ENCODE measurements at places on chromosomes 4 and X.
A peak's percentile ranks its signal among the peaks of the same experiment; 100 is the strongest.

DNA sequence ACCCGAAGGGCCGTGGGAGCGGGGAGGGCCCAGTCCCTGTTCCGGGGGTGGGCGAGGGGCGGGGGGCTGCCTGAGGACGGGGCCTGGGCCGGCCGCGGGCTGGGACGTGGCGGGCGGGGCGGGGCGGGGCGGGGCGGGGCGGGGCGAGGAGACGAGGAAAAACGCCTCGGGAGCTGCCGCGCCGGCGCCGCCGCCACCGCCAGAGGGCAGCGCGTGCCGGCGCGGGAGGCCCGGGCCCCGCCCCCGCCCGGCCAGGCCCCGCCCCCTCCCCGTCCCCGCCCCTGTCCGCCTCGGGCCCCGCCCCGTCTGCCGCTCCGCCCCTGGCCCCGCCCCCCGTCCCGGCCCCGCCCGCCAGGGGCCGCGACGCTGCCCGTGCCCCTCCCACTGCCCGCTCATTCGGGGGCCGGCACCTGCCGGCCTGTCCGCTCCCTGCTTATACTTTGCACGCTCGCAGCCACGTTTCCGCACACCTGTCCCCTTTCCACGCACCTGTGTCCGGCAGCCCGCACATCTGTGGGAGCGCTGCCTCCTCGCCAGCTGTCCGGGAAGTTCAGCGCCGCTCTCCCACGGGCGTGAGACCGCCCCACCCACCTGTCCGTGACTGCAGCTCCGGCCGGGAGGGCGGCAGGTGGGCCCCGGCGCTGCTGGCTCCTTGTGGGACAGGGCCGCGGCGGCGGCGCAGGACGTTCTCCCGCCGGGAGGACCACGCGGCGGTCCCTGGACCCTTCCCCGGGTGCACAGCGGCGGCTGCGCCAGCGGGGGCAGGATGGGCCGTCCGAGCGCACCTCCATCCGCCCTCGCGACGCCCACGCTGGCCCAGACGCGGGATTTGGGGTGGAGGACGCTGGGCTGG is 1.7 kb upstream of the FGFRL1 start:
- peak; percentile 75 for DNase-seq

DNA sequence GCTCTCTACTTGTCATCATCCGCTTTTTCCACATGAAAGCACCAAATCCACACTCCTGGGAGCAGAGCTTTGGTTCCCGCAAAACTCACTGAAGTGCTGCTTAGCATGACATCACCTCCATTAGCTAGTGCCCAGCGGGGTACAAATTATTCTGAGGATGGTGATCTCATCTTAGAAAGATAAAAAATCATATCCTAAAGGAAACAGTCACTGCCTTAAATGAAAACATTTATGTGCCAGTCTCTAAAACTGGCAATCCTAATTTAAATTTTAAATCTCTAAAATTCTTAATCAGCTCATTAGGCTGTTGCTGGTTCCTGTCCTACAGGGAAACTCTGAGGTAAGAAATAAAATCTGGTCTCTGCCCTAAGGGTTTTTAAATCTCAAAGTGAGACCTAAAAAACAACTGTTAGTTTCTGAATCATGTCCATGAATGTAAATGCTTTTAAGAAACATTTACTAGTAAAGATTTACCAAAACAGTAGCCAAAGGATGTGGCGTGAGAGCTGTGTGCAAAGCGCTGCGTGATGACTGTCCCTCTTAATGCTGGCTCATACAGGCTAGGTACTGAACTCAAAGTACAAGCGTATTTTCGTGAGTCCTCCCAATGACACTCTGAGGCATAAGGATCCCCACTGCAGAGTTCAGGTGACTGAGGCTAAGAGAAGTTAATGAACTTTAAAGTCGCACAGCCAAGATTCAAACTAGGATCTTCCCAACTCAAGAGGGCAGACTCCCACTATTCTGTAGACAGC is 4.5 kb downstream of the CASP3 start:
- no peak for DNase-seq

DNA sequence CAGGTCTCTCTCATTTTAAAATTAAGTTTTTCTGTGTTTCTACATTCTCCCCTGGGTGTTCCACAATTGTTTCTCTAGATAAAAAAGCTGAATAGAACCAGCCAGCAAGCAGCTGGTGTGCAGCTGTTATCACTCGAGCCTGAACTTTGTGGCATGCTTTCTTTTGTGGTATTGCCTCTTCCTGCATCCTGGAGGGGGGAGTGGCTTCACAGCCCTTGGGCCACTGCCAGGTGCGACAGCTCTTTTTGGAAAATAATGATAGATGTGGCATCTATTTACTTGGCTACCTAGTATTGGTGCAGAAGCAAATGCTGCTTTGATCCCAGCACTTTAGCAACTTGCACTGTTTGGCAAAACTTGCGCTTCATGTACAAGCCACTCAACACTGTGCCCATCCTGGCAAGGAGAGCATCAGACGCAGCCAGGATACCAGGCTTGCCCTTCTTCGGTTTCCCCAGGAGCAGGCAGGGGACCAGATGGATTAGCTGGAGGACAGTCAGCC is 69.4 kb downstream of the HMGB2 start:
- DNase-seq, result no peak

- DNase-seq, result no peak
Measured at GRCh38 chr4:157576671-157577217, 356.2 kb downstream of the GRIA2 start.

DNA sequence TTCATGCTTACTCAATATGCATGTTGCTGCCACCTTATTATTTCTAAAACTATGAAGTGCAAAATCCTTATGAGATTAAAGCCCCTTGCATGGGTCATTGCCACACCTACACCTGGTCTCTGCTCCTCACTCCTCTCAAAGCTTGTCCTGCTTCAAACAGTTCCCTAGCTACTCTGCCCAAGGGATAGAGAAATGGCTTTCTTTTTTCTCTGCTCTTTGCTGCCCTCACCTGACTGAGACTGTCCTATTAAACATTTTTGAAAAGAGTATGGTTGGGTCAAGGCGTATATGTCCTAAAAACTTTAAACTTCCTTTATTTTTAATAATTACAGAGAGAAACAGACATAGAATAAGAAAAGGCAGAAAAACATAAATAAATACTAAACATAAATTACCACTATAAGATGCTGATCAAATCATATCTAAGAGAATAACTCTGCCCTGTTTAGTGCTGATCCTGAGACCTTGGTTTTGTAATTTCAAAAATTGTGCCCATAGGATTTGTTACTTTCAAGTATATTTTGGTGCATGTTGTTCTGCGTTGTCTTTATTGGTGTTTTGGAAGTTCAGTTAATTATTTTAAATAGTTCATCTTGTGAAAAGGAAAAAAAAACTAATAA is 704.9 kb upstream of the PABPC4L start:
- no peak for DNase-seq

DNA sequence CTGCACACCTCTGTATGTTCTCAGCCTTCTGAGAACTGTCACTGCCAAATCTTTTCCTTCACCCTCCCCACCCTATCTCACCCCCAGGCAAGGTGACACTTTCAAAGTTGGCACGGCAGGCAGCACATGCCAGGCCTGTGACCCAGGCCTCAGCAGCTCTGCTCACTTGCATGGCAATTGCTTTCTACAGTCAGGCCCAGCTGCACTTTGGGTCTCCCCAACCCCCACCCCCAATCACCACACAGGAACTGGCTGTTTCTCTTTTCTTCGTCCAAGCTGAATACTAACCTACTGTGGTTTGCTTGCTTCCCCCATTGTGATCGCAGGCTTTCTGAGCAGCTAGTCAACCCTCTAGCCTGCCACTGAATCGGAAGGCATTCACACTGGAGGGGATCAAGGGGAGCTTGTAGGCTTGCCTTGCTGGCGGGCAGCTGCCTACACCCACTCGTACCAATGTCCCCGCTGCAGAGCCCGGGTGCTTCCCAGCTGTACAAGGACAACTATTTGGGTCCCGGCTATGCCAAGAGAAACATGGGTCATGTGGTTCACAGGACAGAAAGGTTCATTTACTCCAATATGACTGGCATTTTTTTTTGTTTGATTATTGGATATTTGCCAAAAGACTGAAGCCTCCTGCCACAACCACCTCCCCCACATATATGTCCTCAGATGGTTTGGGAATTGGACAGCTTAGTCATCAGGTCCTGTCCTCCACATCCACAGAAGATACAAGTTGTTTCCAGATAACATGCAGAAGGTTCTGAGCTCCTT is 28.1 kb downstream of the SLC25A43 start:
- no peak for DNase-seq

- no peak for DNase-seq
Measured at GRCh38 chrX:80747832-80748231, 61.8 kb downstream of the BRWD3 start.

GRCh38 chr4:2451821-2452785 is 16.8 kb upstream of the RNF4 start:
- no peak for DNase-seq

DNA sequence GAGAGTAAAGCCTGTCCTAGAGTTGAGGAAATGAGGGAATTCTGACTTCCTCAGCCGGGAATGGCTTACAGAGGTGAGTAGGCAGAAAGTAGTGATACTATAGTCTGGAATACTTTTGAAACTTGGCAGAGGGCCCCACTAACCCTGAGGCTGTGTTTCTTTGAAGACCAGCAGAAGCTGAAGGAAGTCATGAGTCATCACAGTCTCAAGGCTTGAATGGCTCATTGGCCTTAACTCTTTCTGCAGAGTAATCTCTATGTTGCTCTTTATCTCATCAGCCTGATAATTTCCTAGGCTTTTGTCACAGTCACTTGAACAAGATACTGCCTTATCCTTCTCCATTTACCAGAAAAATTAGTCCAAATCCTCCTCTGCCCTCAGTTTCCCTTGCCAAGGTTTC is 80.8 kb downstream of the ANKRD50 start:
- no peak for DNase-seq

DNA sequence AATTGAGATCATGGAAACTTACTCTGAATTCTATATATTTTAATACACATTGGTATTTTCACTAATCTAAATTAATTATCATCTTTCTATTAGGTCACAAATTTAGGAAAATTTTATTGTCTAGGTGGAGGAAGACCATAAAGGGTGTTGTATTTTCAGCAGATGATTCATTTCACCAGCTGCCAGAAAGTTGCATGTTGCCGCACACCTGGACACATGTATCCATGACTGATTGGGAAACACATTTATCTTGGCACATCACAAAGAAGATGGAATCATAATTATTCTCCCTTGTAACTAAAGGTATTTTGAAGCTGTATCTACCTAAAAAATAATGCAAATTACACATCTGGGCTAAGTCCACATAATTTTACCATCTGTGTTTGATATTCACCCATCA is 33.1 kb downstream of the SLC7A11 start:
- DNase-seq, result no peak

DNA sequence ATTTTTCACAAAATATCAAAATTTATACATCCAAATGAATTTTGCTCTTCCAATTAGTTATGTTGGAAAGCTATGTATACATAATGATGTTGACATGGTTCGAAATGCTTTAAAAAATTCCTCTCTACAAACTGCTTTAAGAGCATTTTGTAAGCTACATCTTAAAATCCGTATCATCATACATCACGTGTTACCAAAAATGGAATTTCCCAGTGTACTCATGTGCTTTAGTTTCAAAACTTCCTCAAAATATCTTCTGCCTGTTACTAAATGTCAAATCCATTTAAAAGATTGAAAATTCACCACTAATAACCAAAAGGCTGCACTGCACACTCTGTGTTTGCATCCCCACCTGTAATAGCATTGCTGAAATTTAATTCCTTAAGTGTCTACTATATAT is 87.9 kb downstream of the WDFY3 start:
- DNase-seq, result no peak

- no peak for DNase-seq
Measured at GRCh38 chr4:108519911-108520601, 100.3 kb upstream of the RPL34 start.

- DNase-seq, result no peak
Measured at GRCh38 chr4:6999172-7000086, 43.7 kb upstream of the TADA2B start.

- DNase-seq, result no peak
Measured at GRCh38 chr4:182928061-182928460, 10.9 kb upstream of the DCTD start.

DNA sequence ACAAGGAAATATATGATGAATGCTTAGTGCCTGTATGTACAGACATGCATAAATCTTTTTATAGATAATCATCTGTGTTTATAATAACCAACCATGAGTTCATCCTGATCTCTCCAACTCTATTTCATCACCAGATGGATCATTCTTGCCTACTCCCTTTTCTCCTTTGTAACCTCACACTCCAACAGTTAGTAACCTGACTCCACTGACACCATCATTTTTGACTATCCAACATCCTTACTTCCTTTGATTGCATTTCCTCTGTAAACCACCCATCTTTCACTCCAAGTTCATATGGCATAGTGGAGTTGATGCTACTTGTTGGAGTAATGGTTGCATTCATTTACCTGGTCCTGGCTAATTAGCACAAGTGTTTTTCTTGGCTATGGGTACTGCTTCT is 170.6 kb downstream of the ZNF330 start:
- no peak for DNase-seq

- DNase-seq, result no peak
Measured at GRCh38 chr4:31193521-31193920, 473.4 kb downstream of the PCDH7 start.

GRCh38 chrX:46912603-46913491 is 626 bp downstream of the JADE3 start:
- no peak for DNase-seq

GRCh38 chr4:24236120-24236519 is 346.3 kb upstream of the PPARGC1A start:
- no peak for DNase-seq

GRCh38 chrX:68684919-68685304 is 37.4 kb downstream of the STARD8 start:
- no peak for DNase-seq

GRCh38 chr4:112343330-112344080 is 46.3 kb downstream of the ALPK1 start:
- DNase-seq, result no peak

DNA sequence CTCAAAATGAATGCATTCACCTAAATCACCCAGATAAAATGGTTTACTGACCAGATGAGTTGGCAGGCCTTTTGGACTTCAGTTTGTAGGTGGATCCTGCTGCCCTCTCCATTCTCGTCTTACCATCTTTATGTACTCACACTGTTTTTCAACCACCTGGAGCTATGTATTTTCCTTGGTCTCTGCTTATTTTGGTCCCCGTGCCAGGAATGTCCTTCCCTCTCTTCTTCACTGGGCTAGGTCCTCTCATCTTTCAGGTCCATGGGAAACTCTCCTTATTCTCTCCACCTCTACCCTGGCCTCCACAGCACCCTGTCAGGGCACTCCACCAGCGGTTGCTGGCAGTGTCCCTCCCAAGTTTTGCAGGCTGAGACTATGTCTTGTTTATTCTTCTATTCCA is 2.6 kb downstream of the GPRIN3 start:
- no peak for DNase-seq

- DNase-seq, result no peak
Measured at GRCh38 chr4:8182294-8182693, 16.8 kb upstream of the SH3TC1 start.

- DNase-seq, result no peak
Measured at GRCh38 chr4:101885574-101885973, 95.0 kb downstream of the BANK1 start.

GRCh38 chr4:148448141-148448540 is 5.9 kb upstream of the NR3C2 start:
- DNase-seq, result no peak

- no peak for DNase-seq
Measured at GRCh38 chr4:33071535-33071934, 2351.4 kb downstream of the PCDH7 start.
